Activated CD4-positive, alpha-beta memory T cell treated with anti-CD3 and anti-CD28 coated beads for 36 hours (primary cell): ENCODE measurements at places on chromosomes 11 and 22. TPM values are rescaled to one million over a fixed set of nuclear protein-coding genes. Genes with fewer than 3 reads are reported as not detected.

Gene IRAG1
- total RNA-seq: not detected

Gene CCDC34
- total RNA-seq: 23.7 TPM

Gene APOA5
- total RNA-seq: not detected

Gene KCTD14
- not detected for total RNA-seq

Gene CD82
- total RNA-seq: 277 TPM

Gene PVALB
- not detected for total RNA-seq
